Activated CD4-positive, alpha-beta T cell treated with anti-CD3 and anti-CD28 coated beads for 36 hours (primary cell): ENCODE measurements at places on chromosomes 16 and 17.

GRCh38 chr17:72122765-72123529, 2.1 kb downstream of the SOX9 start:
- peak; percentile 40 for DNase-seq

- DNase-seq, result no peak
Observed at GRCh38 chr16:85209526-85210121, 97.4 kb upstream of the CIBAR2 start.

GRCh38 chr17:35312790-35313711, 60.4 kb downstream of the SLFN11 start:
- peak; percentile 77 for DNase-seq

DNA sequence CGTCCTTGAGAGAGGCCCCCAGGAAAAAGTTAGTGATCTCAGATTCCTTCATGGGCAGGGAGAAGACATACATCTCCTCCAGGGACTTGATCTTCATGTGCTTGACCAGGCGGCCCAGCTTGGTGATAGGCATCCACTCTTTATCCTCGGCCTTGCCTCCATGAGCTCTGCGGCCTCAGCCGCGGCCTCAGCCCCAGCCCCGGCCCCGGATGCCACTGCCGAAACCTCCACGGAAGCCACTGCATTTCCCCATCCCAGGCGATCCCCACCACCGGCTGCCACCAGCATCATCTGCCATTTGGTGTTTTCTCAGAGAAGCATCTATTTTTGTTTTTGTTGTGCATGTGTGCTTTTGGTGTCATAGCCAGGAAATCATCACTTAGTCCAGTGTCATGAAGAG, 16.7 kb upstream of the DHRS11 start:
- no peak for DNase-seq

GRCh38 chr17:81153340-81153803, 11.9 kb upstream of the PVALEF start:
- no peak for DNase-seq

DNA sequence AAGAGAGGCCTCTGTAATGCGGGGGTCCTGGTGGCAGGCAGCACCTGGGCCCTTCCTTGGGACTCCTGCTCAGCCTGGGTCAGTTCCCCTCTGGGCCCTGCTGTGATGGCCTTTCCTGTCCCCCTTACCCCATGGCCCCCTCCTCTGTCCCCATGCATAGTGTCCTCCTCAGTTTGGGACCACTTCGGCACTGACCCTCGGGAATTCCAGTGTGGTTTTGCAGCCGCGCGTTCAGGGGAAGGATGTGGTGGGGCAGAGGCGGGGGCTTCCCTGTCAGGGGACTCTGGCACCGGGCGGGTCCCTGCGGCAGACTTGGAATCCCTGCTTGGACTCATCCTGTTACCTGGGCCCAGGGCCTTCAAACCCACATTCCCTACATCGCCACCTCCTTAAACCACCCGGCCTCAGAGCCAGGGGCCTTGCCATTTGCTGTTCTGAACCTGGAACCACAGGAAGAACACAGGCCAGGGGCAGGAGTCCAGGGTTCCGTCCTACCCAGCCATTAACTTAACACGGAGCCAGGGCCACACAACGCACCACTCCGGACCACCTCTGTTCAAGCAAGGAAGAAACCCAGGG, 31.4 kb upstream of the EIF1 start:
- no peak for DNase-seq

GRCh38 chr16:28616636-28617035, 6.8 kb upstream of the SULT1A1 start:
- no peak for DNase-seq

DNA sequence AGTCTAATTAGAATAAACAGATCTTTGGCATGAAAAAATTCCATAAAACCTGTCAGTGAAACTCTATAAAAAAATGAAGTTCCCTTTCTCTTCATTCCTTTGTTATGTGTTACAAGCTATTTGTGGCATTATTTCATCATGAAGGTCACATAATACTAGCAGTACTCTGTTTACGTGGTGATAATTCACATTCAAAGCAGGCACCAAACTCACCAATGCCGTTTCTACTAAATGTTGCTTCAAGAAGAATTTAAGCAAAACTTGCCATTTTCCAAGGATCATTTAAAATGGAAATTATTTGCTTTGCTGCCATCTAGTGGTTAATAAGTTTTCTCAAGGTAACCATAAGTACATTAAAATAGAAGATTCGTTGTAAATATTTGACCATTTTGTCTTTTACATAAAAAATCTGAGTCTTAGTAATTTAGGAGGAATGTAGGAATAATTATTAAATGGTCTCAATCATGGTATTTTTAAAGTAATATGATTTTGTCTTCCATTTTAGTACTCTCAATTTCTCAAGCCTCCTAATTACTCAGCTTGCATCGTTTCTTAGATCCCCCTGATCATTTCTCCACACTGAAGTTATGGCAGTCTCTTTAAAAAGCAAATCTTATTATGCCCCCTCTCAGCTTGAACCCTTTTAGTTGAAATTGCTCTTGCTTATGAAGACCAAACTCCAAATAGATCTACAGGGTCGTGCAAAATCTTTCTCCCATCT, 80.8 kb downstream of the OMG start:
- no peak for DNase-seq

DNA sequence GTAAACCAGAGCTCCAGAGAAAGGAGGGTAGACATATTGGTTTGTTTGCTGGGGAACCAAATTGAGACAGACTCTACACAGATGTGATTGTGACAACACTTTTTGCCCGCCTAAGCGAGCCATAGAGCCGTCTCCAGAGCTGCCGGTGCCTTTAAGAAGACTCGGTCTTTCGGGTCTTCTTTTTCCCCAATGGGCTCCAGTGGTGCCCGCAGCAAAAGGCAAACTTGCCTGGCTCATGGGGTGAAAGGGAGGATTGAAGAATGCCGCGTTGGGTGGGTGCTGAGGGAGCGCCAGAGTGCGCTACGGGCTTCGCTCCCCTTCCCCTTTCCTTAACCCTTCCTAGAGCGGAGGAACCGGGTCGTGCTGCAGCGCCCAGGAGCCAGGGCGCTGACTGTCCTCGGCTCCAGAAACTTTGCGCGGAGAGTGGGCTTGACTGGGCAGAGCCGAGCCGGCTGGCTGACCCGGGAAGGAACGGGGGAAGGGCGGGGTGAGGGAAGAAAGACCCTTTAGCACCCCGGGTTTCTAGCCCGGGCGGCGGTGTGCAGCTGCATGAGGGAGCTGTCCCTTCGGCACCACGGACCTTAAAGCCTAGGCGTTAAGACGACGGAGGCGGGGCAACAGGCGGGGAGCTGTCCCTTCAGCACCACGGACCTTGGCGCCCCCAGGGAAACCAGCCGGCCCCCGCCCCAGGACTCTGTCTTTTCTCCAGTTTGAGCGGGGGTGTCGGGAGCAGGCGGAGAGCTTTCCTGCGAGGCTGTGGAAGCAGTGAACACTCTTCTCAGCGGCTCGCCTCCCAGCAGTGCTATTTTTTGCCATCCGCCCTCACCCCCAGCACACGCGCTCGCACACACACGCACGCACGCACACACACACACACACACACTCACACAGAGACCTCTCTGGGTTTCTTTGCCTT, at the start of gene CACNG3:
TSS of gene CACNG3 (plus strand) at position 880 of the 916 bp plus-strand sequence. CDS start 420 bp downstream, outside the sequence.
- peak; percentile 85 for DNase-seq

GRCh38 chr16:4593086-4593485, 21.6 kb downstream of the UBALD1 start:
- no peak for DNase-seq

DNA sequence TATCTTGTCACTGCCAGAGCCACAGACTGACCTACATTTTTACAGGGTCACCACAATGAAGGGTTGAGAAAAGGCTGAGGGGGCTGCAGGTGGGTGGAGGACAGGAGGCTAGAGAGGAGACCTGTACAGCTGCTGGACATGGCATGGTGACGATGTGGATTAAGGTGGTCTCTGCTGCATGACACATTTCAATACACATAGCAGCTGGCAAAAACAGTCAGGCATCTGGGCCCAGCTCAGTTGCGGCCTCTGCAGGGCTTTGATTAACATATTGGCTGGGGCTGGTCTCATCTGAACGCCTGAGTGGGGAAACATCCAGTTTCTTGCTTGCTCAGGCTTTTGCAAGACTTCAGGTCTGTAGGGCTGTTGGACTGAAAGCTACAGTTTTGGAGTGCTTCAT, 265.4 kb upstream of the FOXF1 start:
- no peak for DNase-seq

- DNase-seq, result no peak
Observed at GRCh38 chr17:10549096-10549842, at the start of gene MYH2. Gene MYH2, minus strand, starts transcription at chr17:10549658. Its CDS starts 1,738 bp downstream, at chr17:10547920.

- no peak for DNase-seq
Observed at GRCh38 chr16:68936736-68937631, 93.7 kb downstream of the TANGO6 start.

GRCh38 chr17:17983376-17983775, 10.7 kb downstream of the DRC3 start:
- no peak for DNase-seq

GRCh38 chr16:84922351-84923120, 88.8 kb downstream of the ZDHHC7 start:
- no peak for DNase-seq

- no peak for DNase-seq
Observed at GRCh38 chr16:89910717-89911354, 7.8 kb upstream of the MC1R start.

DNA sequence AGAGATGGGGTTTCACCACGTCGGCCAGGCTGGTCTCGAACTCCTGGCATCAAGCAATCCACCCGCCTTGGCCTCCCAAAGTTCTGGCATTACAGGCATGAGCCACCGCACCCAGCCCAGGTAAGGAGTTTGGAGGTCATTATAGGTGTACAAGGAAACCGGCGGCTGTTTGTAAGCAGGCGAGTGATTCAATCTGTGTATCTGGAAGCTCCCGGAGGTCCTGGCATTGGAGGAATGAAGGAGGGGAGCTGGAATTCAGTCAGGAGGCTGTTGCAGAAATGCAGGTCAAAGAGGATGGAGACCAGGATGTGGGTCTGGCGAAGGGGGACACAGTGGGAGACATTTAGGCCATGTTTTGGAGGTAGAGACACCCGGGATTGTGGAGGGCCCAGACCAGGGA, 18.8 kb downstream of the CDC42EP4 start:
- no peak for DNase-seq

- no peak for DNase-seq
Observed at GRCh38 chr17:57721967-57722703, 23.0 kb downstream of the CCDC182 start.

- DNase-seq, result no peak
Observed at GRCh38 chr16:82034981-82035612, at the start of gene HSD17B2. Gene HSD17B2, plus strand, starts transcription at chr16:82035253. Its CDS starts 172 bp downstream, at chr16:82035425.

DNA sequence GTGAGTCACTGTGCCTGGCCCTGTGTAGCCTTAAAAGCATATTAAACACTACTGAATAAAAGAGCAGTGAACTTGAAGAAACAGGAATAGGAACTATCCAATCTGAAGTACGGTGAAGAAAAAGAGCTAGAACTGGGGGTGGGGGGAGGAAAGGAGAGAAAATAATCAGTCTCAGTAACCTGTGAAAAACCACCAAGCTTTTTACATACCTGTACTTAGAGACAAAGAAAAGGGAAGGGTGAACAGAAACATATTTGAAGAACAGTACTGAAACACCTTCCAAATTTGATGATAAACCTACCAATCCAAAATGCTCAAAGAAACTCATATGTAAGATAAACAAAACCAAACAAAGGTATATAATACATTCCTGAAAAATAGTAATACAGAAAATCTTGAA, 77.5 kb downstream of the USP32 start:
- DNase-seq, result no peak

DNA sequence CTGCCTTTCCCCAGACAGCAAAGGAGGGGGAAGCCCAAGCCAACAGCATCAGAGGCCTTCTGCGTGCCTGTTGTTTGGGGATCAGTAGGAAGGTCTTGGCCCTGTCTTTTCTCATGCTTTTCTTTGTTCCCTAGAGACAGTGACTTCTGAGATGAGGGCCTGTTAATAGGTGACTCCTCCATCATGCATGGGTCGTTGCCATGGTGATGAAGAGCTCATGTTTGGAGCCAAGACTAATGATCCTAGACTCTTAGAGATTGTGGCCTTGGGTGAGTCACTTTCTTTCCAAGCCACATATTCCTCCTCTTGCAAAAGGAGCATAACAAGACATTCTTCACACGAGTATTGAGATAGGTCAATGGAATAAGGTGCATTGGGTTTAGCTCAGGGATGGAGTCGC, 201.1 kb upstream of the ASIC2 start:
- no peak for DNase-seq

- DNase-seq, result peak; percentile 25
Observed at GRCh38 chr16:77732241-77732946, 10.1 kb downstream of the NUDT7 start.

GRCh38 chr17:31573861-31574260, 182.4 kb downstream of the RAB11FIP4 start:
- DNase-seq, result no peak

DNA sequence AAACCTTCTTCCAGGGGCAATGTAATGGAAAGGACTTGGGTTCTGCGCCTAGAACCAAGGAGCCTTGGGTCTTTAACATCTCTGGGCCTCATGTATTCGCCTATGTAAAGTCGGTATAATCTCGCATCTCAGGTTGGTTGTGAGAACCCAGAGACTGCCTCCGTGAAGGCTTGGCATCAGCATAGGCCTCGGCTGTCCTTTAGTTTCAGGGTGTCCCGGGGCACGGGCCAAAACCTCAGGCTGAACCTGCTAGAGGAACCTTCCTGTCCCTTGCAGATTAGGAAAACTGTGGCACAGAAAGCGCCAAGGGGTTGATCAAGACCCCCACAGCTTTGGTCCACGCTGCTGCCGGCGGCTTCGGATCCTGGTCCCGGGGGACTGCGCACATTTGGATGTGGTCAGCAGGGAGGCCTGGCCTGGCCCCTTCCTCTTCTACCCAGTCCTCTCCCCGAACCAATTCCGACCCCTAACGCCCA, 772 bp upstream of the PHAF1 start:
- no peak for DNase-seq

DNA sequence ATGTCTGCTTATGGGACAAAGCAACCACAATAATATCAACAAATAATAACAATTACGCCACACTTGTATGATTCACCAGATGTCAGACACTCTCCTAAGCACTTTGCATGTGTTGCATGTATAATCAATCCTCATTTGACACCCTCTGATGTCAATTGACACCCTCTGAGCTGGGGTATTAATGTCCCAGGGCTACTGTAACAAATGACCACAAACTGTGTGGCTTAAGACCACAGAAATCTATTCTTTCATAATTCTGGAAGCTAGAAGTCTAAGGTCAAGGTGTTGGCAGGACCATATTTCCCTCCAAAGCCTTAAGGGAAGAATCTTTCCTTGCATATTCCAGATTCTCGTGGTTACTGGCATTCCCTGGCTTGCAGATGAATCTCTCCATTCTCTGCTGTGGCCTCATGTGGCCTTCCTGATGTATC, 112.7 kb downstream of the NPIPB5 start:
- no peak for DNase-seq

GRCh38 chr17:19248928-19249574, 11.9 kb downstream of the EPN2 start:
- DNase-seq, result no peak

GRCh38 chr17:62592341-62593099, 35.0 kb upstream of the MRC2 start:
- DNase-seq, result no peak

GRCh38 chr17:44608727-44609435, 47.4 kb upstream of the MEIOC start:
- DNase-seq, result no peak

- no peak for DNase-seq
Observed at GRCh38 chr16:11283820-11284248, 2.7 kb upstream of the PRM1 start.

- DNase-seq, result peak; percentile 64
Observed at GRCh38 chr17:419073-419735, 66.6 kb upstream of the RPH3AL start.
